Astrocyte (in vitro differentiated cells and primary cell): ENCODE measurements at places on chromosomes 6 and 20. TPM values are rescaled to one million over a fixed set of nuclear protein-coding genes. Genes with fewer than 3 reads are reported as not detected.

DNA sequence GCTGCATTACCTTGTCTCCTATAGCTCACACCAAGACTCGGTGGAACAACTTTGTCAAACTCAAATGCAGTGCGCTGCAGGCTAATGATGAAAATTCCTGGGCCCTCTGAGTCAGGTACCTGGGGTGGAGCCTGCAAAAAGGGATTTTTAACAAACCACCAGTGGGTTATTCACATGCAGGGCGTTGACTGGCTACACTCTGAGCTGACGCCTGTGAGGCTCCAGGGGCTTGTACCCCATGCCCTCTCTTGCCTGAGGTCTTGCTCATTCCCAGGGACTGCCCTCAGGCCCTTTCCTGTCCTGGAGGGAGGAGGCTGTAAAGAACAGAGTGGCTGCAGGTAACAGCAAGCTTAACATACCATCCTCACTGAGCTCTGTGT, 9.2 kb downstream of the GTSF1L start:
- no peaks in the 10 kb centered on the region for H3K4me1 ChIP-seq
- no peaks in the 10 kb centered on the region for H3K27me3 ChIP-seq
- H3K27ac ChIP-seq, result no peak overlapping the region
- no peak for DNase-seq
- H3K36me3 ChIP-seq, result no peaks in the 10 kb centered on the region

DNA sequence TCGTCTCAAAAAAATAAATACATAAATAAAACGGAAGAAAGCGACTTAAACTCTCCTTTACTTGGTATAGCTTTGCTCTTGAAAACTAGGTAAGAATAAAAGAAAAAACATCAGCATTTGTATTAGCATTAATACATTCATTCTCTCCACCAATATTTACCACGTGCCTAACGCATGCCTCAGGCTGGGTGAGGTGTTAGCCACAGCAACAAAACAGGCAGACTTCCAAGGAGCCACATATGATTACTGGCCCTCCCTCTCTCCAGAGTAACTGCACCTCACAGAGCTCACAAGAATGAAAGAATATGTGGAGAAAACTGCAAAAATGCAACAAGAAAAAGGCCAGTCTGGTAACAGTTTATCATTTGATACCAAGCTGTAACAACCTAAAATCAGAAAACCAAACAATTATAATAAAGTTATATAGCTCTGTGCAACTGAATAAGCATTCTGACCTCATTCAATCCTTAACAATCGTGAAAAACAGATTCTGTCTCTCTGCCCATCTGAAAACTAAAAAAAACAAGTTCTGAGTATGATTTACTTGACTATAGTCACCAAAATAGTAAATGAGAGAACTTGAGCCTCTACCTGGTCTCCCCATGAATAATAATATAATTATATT, 5.2 kb downstream of the NAPB start:
- no peaks in the 10 kb centered on the region for H3K27me3 ChIP-seq
- H3K27ac ChIP-seq, result no peak overlapping the region
- no peaks in the 10 kb centered on the region for H3K36me3 ChIP-seq
- no peak overlapping the region for H3K4me3 ChIP-seq
- peak; percentile 26 for DNase-seq

DNA sequence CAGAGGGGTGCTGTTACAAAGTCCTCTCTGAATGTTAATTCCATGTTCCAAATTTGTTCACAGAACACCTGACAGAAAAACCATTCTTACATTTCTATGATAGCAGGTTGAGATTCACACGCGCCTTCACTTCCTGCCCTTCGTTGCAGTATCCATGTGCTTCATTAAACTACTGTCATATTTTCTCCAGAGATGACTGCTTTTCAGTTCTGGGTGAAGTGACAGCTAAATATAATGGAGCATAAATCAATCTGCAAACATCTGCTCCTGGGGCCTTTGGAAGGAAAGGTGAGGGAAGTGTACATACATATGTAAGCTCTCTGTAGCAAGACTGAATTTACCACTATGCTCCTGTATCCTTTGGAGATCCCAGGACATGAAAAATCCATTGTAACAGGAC, 750.2 kb downstream of the HDGFL1 start:
- no peak for DNase-seq
- H3K36me3 ChIP-seq, result no peaks in the 10 kb centered on the region
- no peak overlapping the region for H3K27ac ChIP-seq
- no peaks in the 10 kb centered on the region for H3K4me1 ChIP-seq
- H3K27me3 ChIP-seq, result no peaks in the 10 kb centered on the region

GRCh38 chr6:73123632-73124329, 101.5 kb downstream of the KHDC1L start:
- no peaks in the 10 kb centered on the region for H3K4me1 ChIP-seq
- DNase-seq, result no peak
- no peak overlapping the region for H3K4me3 ChIP-seq
- no peak overlapping the region for H3K27ac ChIP-seq

GRCh38 chr6:13159300-13159699, 169.0 kb downstream of the TBC1D7 start:
- no peak for DNase-seq
- no peak overlapping the region for H3K27ac ChIP-seq
- H3K27me3 ChIP-seq, result no peaks in the 10 kb centered on the region
- H3K4me1 ChIP-seq, result no peaks in the 10 kb centered on the region
- no peaks in the 10 kb centered on the region for H3K36me3 ChIP-seq

GRCh38 chr20:25051386-25052155, 6.4 kb downstream of the ACSS1 start:
- peaks cover 28% of the 10 kb centered on the region for H3K27me3 ChIP-seq
- H3K27ac ChIP-seq, result no peak overlapping the region

GRCh38 chr6:134060491-134061106, 8.2 kb upstream of the SLC2A12 start:
- peak; percentile 83 for DNase-seq
- H3K4me1 ChIP-seq, result peaks cover 18% of the 10 kb centered on the region
- peak overlapping the region; percentile 40 for H3K27ac ChIP-seq

- no peak overlapping the region for H3K27ac ChIP-seq
- H3K4me3 ChIP-seq, result no peak overlapping the region
- H3K36me3 ChIP-seq, result no peaks in the 10 kb centered on the region
- peaks cover 12% of the 10 kb centered on the region for H3K27me3 ChIP-seq
- no peaks in the 10 kb centered on the region for H3K4me1 ChIP-seq
- DNase-seq, result no peak
Measured at GRCh38 chr6:43269273-43270007, 26.2 kb downstream of the TTBK1 start.

DNA sequence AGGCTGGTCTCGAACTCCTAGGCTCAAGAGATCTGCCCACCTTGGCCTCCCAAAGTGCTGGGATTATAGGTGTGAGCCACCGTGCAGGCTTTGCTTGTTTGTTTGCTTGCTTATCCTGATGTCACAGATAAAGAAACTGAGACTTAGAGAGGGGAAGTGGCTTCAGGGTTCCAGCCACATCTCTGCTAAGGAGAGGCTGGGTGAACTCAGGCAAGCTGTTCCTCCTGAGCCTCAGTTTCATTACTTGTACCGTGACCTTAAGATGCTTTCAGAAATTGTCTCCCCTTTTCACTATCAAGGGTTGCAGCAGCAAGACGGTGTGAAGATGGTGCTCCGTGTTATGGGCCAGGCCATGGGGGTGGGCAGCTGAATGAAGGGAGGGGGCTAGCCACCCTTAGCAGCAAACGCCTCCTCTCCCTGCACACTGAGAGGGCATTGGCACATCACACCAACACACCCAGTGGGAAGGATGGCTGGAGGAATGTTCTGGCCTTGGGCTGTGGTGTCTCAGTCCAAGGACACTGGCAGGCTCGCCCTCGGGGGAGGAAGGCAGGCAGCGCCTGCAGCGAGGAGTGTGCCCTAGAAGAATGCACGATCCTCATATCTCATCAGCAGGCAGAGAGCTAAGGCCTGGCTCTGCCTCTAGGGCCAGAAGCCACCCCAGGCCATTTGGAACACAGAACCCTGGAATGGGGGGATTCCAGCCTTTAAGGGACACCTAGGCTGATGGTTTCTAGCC, 48.2 kb upstream of the TLDC2 start:
- no peaks in the 10 kb centered on the region for H3K27me3 ChIP-seq
- peaks cover 20% of the 10 kb centered on the region for H3K4me1 ChIP-seq
- DNase-seq, result no peak
- H3K4me3 ChIP-seq, result no peak overlapping the region
- H3K27ac ChIP-seq, result no peak overlapping the region
- peaks cover 19% of the 10 kb centered on the region for H3K36me3 ChIP-seq

DNA sequence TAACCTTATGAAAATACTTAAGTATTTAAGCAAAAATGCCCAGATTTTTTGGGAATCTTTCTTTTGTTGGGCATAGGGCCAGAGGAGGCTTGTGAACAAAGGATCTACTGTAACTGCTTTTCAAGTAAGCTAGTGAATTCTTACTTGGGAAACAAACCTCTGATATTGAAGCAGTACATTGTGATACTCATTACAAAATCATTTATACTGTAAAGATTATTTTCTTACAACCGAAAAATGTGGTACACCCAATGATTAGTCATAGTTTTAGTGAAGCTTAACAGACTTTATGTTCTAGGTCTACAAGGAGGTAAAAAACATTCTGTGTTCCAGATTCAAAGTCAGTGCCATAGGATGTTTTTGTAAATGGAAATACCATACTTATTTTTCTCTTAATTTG, 272.9 kb upstream of the KCNQ5 start:
- DNase-seq, result peak; percentile 79
- peaks cover 2% of the 10 kb centered on the region for H3K4me1 ChIP-seq

DNA sequence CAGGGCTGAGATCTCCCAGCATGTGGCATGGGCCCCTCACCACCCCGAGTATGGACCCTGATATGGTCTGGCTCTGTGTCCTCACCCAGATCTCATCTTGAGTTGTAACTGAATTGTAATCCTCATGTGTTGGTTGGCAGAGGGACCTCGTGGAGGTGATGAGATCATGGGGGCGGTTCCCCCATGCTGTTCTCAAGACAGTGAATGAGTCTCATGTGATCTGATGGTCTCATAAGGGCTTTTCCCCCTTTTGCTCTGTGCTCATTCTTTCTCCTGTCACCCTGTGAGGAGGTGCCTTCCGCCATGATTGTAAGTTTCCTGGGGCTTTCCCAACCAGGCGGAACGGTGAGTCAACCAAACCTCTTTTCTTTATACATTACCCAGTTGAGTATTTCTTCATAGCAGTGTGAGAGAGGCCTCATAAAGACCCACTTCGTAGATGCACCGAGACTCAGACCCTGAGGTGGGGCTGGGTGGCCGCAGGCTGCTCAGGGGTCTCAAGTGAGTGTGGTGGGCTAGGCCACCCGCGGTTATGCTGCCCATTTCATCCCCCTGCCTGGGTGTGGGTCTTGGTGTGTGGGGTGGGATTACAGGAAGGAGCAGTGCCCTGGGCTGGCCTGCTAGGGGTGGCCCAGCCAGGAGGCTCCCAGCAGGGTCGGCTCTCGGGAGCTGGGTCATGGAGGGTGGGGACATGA, 26.2 kb upstream of the GATA5 start:
- H3K36me3 ChIP-seq, result no peaks in the 10 kb centered on the region
- H3K27me3 ChIP-seq, result no peaks in the 10 kb centered on the region
- DNase-seq, result peak; percentile 44
- H3K4me3 ChIP-seq, result no peak overlapping the region

DNA sequence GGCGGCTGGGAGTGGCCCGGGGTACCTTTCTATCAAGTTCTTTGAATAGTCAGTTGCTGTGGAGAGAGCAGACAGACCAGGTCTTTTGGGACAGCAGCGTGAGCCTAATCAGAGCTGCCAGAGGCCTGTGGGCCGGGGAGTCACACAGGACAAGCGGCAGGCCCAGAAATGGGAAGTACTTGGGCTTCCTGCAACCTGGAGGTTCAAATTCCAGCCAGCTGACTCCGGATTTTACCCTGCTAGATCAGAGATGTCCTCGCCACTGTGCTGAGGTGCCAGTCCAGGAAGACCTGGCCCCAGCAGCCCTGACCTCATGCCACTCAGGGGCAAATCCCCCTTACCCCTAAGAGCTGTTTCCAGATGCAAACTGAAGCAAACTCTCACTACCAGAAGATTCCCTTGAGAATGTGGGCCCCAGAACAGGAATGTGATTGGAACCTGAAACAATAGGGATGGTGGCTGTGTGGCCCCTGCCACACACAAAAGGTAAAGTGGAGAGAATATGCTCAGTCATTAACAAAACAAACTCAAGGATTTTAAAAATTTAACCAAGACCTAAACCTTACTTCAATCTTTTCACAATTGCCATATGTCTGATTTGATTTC, 9.7 kb downstream of the BEND3 start:
- DNase-seq, result no peak
- H3K27ac ChIP-seq, result no peak overlapping the region
- no peaks in the 10 kb centered on the region for H3K4me1 ChIP-seq
- no peak overlapping the region for H3K4me3 ChIP-seq
- H3K27me3 ChIP-seq, result no peaks in the 10 kb centered on the region

GRCh38 chr6:35047265-35048011, 93.7 kb downstream of the TCP11 start:
- no peaks in the 10 kb centered on the region for H3K36me3 ChIP-seq
- peaks cover 47% of the 10 kb centered on the region for H3K4me1 ChIP-seq
- H3K27me3 ChIP-seq, result no peaks in the 10 kb centered on the region
- no peak overlapping the region for H3K4me3 ChIP-seq

DNA sequence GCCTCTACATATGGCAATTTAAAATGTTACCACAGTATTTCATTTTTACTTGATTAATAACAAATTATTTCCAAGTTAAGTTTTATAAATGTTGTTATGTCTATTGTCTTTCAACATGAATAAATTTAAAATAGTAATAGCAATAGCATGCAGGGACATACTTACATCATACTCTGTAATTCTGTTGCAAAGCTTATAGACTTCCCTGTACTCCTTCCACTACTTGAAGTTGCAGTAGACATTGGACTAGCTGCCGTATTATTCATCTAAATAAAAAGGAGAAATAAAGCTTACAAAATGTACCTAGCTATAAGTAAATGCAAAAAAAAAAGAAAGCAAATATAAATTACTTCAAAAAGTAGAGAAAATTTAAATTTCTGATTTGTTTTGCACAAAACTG, 12.7 kb downstream of the SUPT3H start:
- no peaks in the 10 kb centered on the region for H3K4me1 ChIP-seq
- no peaks in the 10 kb centered on the region for H3K27me3 ChIP-seq
- DNase-seq, result no peak
- H3K36me3 ChIP-seq, result no peaks in the 10 kb centered on the region

- H3K4me1 ChIP-seq, result no peaks in the 10 kb centered on the region
- no peaks in the 10 kb centered on the region for H3K27me3 ChIP-seq
- no peak overlapping the region for H3K4me3 ChIP-seq
- no peak overlapping the region for H3K27ac ChIP-seq
- no peak for DNase-seq
Measured at GRCh38 chr20:56487216-56487615, 18.8 kb downstream of the RTF2 start.

DNA sequence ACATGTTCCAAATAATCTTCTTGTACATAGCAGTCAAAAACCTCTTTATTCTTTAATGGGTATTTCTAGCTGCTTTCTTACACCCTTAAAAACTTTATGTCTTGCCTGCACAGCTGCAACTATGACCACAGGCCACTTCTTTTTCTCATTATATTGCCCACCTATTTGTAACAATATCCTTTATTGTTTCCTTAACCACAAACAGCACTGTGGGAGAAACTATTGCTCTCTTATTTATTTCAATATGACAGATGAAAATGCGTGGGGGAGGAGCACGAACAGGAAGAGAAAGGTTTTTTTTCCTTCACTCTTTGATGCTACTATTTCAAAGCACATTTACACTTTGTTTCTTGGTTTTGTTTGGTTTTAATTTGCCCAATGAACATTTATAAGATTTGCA, 253.5 kb downstream of the GJA1 start:
- no peaks in the 10 kb centered on the region for H3K36me3 ChIP-seq
- no peak overlapping the region for H3K27ac ChIP-seq
- DNase-seq, result peak; percentile 50
- no peak overlapping the region for H3K4me3 ChIP-seq

Gene FAM184A
- 1.3 and 2.0 TPM in 2 replicates for total RNA-seq

Gene HCK
- total RNA-seq, result 0.34 and 0.53 TPM in 2 replicates

Gene ACTR5
- total RNA-seq, result 3.7 and 4.0 TPM in 2 replicates

Gene MATN4
- total RNA-seq, result 0.19 and 0.20 TPM in 2 replicates

Gene PRL
- not detected in 2 replicates for total RNA-seq

Gene PCK1
- not detected in 2 replicates for total RNA-seq

Gene SASH1
- total RNA-seq, result 13.3 and 15.5 TPM in 2 replicates

Gene DDO
- not detected in 2 replicates for total RNA-seq

Gene RAE1
- total RNA-seq, result 29.2 and 31.1 TPM in 2 replicates
